ENCODE measurements at places on chromosomes 6 and 20. TPM values are rescaled to one million over a fixed set of nuclear protein-coding genes. Genes with fewer than 3 reads are reported as not detected.

The RSPO3 gene
- 6.3 TPM for total RNA-seq

The BTN1A1 gene
- total RNA-seq, result not detected

The OVOL2 gene
- not detected for total RNA-seq

The SYNDIG1 gene
- 2.6 TPM for total RNA-seq

The VSTM2L gene
- not detected for total RNA-seq

The HCK gene
- 8.4 TPM for total RNA-seq

The CEP162 gene
- total RNA-seq, result 4.7 TPM

The HACE1 gene
- 19.8 TPM for total RNA-seq

The L3MBTL3 gene
- total RNA-seq, result 9.4 TPM

The TMEM170B gene
- 6.3 TPM for total RNA-seq

The C20orf202 gene
- 0.52 TPM for total RNA-seq

The HUS1B gene
- total RNA-seq, result 1.0 TPM

The SASH1 gene
- 85.1 TPM for total RNA-seq

The CST1 gene
- not detected for total RNA-seq

The PSORS1C1 gene
- total RNA-seq, result under 0.01 TPM

The CST2 gene
- not detected for total RNA-seq

The OXT gene
- not detected for total RNA-seq

The CAPN11 gene
- 0.52 TPM for total RNA-seq

The SPATA2 gene
- 1.0 TPM for total RNA-seq

The DNAH8 gene
- 14.6 TPM for total RNA-seq

The TAGAP gene
- 2.1 TPM for total RNA-seq

The NHSL1 gene
- total RNA-seq, result 25.1 TPM

The SIRPG gene
- under 0.01 TPM for total RNA-seq

The TMEM217 gene
- under 0.01 TPM for total RNA-seq

The FAXC gene
- 4.2 TPM for total RNA-seq

The SYNE1 gene
- 195 TPM for total RNA-seq

The OOEP gene
- not detected for total RNA-seq

The CALHM4 gene
- not detected for total RNA-seq

The CNBD2 gene
- total RNA-seq, result 5.2 TPM

The SEC63 gene
- 40.7 TPM for total RNA-seq

The SUMO4 gene
- total RNA-seq, result 0.52 TPM
